ENCODE measurements at places on chromosomes 2 and 18. TPM values are rescaled to one million over a fixed set of nuclear protein-coding genes. Genes with fewer than 3 reads are reported as not detected.
A peak's percentile ranks its signal among the peaks of the same experiment; 100 is the strongest.

GRCh38 chr18:35127201-35127600 lies 86.0 kb downstream of the MAPRE2 start:
- no peaks in the 10 kb centered on the region for H3K27me3 ChIP-seq
- no peak overlapping the region for H3K27ac ChIP-seq
- DNase-seq, result no peak
- H3K36me3 ChIP-seq, result no peaks in the 10 kb centered on the region

GRCh38 chr2:101238930-101239759 lies 13.5 kb upstream of the CNOT11 start:
- no peaks in the 10 kb centered on the region for H3K27me3 ChIP-seq
- no peak for DNase-seq
- no peak overlapping the region for H3K4me3 ChIP-seq
- no peaks in the 10 kb centered on the region for H3K36me3 ChIP-seq
- peak overlapping the region; percentile 61 for H3K27ac ChIP-seq
- no peaks in the 10 kb centered on the region for H3K4me1 ChIP-seq

The AFG3L2 gene
- 47.9 TPM for total RNA-seq

GRCh38 chr2:47518497-47519146 lies 115.7 kb downstream of the MSH2 start:
- no peaks in the 10 kb centered on the region for H3K36me3 ChIP-seq
- H3K27ac ChIP-seq, result no peak overlapping the region
- H3K27me3 ChIP-seq, result no peaks in the 10 kb centered on the region
- peaks cover 3% of the 10 kb centered on the region for H3K4me1 ChIP-seq
- DNase-seq, result no peak

DNA sequence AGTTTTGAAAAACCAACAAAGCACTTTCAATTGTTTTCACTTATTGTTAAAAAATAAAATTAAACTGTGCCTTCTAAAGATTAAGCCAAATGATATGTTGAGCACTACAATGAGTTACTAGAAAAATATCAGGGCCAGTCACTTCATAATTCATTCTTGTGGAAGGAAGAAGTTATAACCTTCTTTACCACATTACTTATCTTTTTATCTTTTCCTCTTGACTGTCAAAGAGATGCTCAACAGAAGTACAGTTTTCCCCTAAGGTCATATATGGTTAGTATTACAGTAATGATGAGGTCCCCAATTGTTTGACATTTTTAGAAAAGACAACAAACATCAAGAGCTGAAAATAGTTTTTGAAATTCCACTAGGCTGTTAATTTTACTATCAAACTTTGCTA lies 9.4 kb downstream of the PELI1 start:
- no peaks in the 10 kb centered on the region for H3K27me3 ChIP-seq
- no peak overlapping the region for H3K4me3 ChIP-seq
- no peaks in the 10 kb centered on the region for H3K4me1 ChIP-seq
- H3K27ac ChIP-seq, result no peak overlapping the region

The KIAA1328 gene
- total RNA-seq, result 51.2 TPM

The RAX gene
- total RNA-seq, result not detected

The UNC80 gene
- not detected for total RNA-seq

GRCh38 chr2:164510895-164511294 lies 110.4 kb downstream of the GRB14 start:
- H3K36me3 ChIP-seq, result no peaks in the 10 kb centered on the region
- no peaks in the 10 kb centered on the region for H3K27me3 ChIP-seq
- H3K4me3 ChIP-seq, result no peak overlapping the region
- DNase-seq, result no peak

The TFCP2L1 gene
- 5.0 TPM for total RNA-seq

GRCh38 chr18:10443001-10443400 lies 11.4 kb upstream of the APCDD1 start:
- H3K27me3 ChIP-seq, result no peaks in the 10 kb centered on the region
- no peaks in the 10 kb centered on the region for H3K36me3 ChIP-seq
- no peak overlapping the region for H3K4me3 ChIP-seq
- no peaks in the 10 kb centered on the region for H3K4me1 ChIP-seq
- H3K27ac ChIP-seq, result no peak overlapping the region

The SMPD4 gene
- total RNA-seq, result 53.8 TPM

DNA sequence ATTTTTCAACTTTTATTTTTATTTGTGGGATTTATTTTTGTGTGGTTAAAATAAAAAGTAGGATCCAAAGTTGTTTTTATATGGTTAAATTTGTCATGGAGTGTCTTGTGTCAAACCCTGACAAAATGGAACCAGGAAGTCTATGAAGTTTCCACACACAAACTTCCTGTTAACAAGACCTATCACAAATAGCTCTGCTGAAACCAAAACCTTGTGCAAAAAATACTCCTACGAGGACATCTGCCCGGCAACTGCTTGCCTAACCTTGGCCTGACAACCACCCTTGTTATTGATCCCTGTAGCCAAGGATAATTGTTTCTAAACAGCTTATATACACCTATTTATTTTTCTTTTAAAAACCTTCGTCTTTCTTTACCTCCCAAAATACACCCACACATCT lies 389.6 kb downstream of the TRIB2 start:
- H3K4me1 ChIP-seq, result no peaks in the 10 kb centered on the region
- DNase-seq, result no peak
- H3K36me3 ChIP-seq, result no peaks in the 10 kb centered on the region
- no peaks in the 10 kb centered on the region for H3K27me3 ChIP-seq

DNA sequence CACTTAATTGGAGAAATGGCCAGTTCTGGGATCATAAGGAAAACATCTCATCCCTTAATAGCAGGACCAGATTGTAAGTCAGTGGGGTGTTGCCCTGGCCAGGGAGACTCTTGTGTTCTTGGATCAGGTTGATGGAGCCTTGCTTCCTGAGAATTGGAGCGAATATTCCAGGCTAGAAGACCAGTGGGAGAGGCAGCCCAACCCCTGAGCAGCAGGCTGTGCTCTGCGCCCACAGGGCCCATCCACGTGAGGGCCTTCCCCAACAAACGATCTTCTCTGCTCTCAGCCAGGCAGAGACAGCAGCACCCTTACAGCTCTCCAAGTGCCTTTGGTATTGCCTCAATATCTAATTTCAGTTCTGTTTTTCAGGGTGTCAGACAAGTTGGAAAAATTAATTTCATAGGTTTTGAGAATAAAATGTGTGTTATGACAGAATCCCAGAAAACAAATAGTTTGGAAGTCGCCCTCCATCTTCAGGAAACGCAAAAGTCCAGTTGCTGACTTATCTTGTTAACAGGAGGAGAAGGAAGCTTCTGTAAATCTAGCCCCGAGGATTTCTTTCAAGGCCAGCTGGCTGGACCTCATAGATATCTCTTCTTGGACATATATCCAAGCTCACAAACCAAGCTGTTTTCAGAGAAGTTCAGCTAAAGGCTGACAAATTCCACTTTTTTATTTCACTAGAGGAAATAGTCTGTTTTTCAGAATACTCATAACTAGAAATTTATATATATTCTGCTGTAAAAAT lies 105.5 kb downstream of the COPS8 start:
- H3K27me3 ChIP-seq, result no peaks in the 10 kb centered on the region
- no peaks in the 10 kb centered on the region for H3K36me3 ChIP-seq
- no peak overlapping the region for H3K27ac ChIP-seq
- no peak for DNase-seq
- H3K4me1 ChIP-seq, result no peaks in the 10 kb centered on the region

The PRPF40A gene
- 88.6 TPM for total RNA-seq

- no peak overlapping the region for H3K4me3 ChIP-seq
- H3K36me3 ChIP-seq, result no peaks in the 10 kb centered on the region
- H3K27me3 ChIP-seq, result no peaks in the 10 kb centered on the region
- no peak overlapping the region for H3K27ac ChIP-seq
These were observed 50.6 kb downstream of the MDH1 start for GRCh38 chr2:63639344-63639743.

DNA sequence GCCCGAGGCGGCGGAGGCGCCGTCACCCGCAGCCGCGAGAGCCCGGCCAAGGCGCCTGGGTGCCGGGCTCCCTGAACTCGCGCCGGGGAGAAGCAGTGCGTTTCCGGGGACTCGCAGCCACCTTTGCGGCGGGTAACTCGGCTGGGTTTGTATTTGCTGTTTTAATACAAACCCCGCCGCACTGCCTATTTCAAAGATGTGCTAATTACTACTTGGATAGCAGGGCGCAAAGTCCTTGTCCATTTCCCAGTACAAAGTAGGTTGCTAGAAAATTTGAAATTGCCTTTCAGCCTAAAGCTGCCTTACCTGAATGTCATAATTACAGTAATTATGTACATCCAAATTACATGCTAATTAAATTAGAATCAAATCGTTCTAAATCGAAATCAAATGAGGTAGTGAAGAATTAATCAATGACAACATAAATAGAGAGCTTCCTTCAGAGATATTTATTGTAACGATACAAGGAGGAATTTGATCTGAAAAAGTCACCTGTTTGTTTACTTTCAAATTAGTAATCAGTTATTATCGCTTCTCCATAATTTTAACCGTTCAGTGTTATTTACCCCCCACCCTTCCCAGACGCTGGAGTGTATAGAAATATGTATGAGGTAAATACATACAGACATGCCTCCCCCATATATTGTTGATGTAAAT lies 8.1 kb downstream of the SP9 start:
- peaks cover 3% of the 10 kb centered on the region for H3K27me3 ChIP-seq
- H3K27ac ChIP-seq, result no peak overlapping the region
- H3K4me1 ChIP-seq, result peaks cover 3% of the 10 kb centered on the region
- H3K4me3 ChIP-seq, result no peak overlapping the region

DNA sequence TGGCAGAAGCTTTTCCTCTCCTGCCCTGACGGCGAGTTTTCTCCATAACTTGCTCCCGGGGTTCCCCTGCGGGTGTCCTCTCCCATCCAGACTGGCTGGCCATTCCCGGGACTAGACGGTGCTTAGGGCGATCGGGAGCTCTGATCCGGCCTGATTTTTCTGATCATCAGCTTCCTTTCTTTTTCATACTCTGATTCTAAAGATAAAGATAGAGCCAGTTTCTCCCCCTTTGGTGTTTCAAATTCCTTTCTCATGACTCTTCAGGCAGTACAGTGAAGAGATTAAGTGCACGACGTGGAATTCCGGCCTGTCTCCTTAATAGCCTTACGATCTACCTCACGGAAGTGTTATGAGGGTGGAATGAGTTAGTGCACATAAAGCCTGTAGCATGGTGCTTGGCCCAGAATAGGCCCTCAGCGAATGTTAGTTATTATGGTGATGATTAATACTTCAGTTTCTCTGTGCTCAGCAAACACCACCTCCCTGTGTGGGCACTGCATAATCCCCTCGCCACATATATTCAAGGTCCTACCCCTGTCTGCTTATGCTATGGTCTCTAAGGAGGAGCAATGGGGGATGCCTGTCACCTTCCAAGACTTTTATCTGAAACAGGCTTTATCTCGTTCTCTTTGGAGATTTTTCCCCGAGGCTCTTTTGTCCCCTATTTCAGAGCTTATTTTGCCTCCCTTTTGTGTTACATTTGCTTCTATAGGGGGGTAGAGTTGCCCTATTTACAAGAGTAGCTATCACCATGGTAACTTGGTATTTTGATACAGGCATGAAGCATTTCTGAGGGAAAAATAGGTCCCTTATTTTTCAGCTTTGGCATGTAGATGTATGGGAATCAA lies 254.8 kb downstream of the CDH2 start:
- no peaks in the 10 kb centered on the region for H3K4me1 ChIP-seq
- DNase-seq, result no peak
- no peak overlapping the region for H3K27ac ChIP-seq

DNA sequence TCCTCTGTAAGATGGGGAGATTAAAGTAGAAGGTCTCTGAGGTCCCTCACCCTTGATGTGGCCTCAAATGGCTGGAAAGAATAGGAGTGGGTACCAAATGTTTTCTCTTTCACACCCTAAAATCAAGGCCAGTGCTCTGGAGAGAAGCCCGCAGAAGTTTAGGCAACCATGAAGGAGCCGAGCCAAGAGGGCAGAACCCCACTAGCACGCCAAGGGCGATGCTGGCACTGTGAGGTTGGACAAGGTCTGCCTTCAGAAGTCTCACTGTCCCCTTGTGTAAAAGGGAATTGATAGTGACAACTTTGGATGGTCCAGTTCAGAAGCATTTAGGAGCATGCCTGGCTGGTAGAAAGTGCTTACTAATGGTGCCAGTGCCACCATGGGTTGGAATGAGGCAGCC lies 16.3 kb upstream of the OTOF start:
- H3K27me3 ChIP-seq, result no peaks in the 10 kb centered on the region
- H3K4me3 ChIP-seq, result no peak overlapping the region
- no peaks in the 10 kb centered on the region for H3K4me1 ChIP-seq
- no peak for DNase-seq
- no peak overlapping the region for H3K27ac ChIP-seq

DNA sequence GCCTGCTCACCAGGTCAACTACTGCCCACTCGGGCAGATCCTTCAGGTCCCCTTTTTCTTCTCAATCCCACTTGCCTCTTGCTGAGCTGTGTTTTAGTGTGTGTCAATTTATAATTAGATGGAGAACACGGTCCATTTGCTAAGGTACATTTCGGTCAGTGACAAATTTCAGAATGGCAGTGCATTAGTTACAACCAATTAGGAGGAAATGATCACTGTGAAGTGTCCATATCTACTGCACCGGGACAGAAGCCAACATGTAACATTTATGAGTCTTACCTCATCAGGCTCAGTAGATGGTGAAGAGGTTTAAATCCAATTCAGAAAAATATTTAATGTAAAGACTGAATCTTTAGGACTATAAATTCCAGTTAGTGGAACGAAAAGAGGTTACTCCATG lies 47.7 kb downstream of the CMPK2 start:
- no peak overlapping the region for H3K27ac ChIP-seq
- no peak for DNase-seq
- H3K27me3 ChIP-seq, result no peaks in the 10 kb centered on the region

- H3K4me3 ChIP-seq, result no peak overlapping the region
- no peaks in the 10 kb centered on the region for H3K27me3 ChIP-seq
- peak overlapping the region; percentile 29 for H3K27ac ChIP-seq
- no peaks in the 10 kb centered on the region for H3K36me3 ChIP-seq
- no peaks in the 10 kb centered on the region for H3K4me1 ChIP-seq
These were observed 183.9 kb upstream of the ETAA1 start for GRCh38 chr2:67213270-67213670.

DNA sequence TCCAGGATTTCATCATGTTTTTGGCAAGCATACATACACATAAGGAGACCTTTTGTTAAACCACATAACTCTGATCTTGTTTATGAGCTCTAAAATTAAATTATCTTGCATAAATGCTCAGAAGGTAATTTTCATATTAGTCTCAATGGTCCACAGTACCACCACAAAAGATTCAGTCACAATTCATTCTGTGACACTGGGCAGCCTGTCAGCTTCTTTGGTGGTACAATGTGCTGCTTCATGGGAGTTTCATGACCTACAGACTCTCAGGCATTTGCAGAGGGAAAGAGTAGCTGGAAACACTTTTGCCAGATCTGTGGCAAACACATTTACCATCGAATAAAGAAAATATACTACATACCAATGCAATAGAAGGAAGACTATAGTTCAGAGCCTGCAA lies 51.3 kb upstream of the ZNF397 start:
- no peaks in the 10 kb centered on the region for H3K4me1 ChIP-seq
- H3K4me3 ChIP-seq, result no peak overlapping the region
- H3K36me3 ChIP-seq, result no peaks in the 10 kb centered on the region
- no peak for DNase-seq
- H3K27ac ChIP-seq, result no peak overlapping the region
- no peaks in the 10 kb centered on the region for H3K27me3 ChIP-seq

- H3K4me3 ChIP-seq, result no peak overlapping the region
- no peaks in the 10 kb centered on the region for H3K27me3 ChIP-seq
- no peak overlapping the region for H3K27ac ChIP-seq
- no peaks in the 10 kb centered on the region for H3K36me3 ChIP-seq
- DNase-seq, result no peak
These were observed 55.3 kb upstream of the HK2 start for GRCh38 chr2:74778381-74779264.

The CYP27C1 gene
- not detected for total RNA-seq

The CDCA7 gene
- total RNA-seq, result 152 TPM

Data from Peyer's patch (tissue), 4 donors.